NCI-H460 (cell line): ENCODE measurements at places on chromosomes 12 and 14. TPM values are rescaled to one million over a fixed set of nuclear protein-coding genes. Genes with fewer than 3 reads are reported as not detected.
A peak's percentile ranks its signal among the peaks of the same experiment; 100 is the strongest.

CD163L1 gene
- total RNA-seq, result 5.9 and 7.3 TPM in 2 replicates

PLEKHH1 gene
- 9.3 and 12.5 TPM in 2 replicates for total RNA-seq

GRCh38 chr12:685388-685787 is 22.1 kb upstream of the NINJ2 start:
- DNase-seq, result no peak

DNA sequence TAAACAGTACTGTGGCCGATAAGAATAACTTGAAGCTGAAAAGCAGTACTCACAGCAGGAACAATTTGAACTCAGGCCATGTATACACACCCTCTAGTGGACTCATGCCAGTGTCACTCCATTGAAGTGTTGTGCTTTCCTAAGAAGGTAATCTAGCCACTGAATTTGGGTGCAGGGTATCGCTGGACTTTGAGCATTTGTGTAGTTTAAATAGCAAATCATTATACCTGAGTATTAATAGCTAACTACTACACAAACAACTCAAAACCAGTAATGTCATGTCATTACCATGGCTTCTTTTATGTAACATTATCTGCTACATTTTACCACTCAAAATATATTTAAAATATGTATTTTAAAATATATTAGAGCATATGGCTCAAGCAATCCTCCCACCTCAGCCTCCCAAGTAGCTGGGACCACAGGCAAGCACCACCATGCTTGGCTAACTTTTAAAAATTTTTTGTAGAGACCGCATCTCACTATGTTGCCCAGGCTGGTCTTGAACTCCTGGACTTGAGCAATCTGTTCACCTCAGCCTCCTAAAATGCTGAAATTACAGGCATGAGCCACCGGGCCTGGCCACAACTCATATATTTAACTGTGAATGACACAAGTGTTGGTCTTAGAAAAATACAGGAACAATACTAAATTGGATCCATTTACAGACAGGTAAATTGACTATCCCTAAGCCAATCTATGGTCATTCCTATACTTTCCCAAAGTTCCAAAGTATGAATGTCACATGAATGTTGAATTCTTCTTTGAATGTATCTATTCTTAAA is 25.6 kb upstream of the ARID4A start:
- peak; percentile 22 for DNase-seq

DNA sequence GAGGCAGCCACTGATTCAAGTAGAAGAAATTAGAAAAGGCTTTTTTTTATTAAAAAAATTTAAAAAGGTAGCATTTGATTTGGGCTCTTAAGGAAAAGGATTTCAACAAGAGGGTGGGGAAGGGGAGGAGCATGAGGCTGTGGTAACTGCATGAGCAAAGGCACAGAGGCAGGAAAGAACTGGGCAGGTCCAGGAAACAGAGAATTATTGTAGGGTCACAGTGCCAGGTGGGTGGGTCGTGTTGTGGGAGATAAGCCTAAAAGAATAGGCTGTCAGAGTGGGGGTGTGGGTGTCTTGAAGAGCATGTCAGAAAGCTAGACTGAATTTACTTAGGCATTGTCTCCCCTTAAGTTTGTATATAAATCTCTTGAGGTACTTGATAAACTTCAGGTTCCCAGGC is 7.8 kb downstream of the LIMA1 start:
- no peak for DNase-seq

DNA sequence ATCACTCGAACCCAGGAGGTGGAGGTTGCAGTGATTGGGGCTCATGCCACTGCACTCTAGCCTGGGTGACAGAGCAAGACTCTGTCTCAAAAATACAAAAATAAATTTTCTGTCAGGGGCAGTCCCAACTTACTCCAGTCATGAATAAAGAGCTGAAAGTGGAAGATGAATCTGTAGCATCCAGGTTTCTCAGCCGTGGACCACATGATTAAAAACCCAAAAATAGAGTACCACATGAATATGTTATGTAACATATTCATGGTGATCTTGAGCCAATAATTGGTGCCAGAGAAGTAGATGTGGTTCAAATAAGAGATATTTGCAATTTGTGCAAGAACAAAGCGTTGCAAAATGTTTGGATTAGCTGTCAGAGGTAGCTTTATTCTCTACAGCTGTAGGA is 23.1 kb downstream of the SPIC start:
- DNase-seq, result no peak

DNA sequence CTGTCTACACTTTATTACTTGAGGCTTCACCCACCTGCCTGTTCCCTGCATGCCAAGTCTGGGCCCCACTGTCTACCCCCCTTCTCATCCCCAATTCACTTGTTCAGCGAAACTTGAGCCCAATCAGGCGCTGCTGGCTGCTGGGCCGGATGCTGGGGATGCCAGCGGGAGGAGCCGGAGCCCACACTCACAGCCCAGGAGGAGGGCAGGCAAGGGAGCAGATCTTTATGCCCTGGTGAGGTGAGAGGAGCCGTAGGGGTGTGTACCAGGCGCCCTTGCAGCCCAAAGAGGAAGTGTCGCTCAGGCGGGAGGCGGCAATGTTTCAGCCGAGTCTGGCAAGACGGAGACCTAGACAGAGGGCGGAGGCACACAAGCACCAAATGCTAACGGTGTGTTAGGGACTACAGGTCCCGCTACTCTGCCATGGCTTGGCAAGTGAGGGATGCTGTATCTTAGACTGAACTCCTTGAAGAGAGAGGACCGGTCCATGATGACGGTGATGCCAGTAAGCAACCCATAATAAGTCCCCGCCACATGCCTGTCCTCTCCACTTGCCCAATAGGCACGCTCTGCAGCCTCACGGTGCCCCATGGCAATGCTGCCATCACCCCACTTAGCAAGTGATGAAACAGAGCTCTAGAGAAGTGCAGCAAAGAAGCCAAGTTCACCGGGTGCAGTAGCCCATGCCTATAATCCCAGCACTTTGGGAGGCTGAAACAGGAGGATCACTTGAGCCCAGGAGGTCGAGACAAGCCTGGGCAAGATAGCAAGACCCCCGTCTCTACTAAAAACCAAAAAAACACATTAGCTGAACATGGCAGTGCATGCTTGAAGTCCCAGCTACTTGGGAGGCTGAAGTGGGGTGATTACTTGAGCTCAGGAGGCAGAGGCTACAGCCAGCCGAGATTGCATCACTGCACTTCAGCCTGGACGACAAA is 41.6 kb downstream of the LRRC74A start:
- no peak for DNase-seq

DNA sequence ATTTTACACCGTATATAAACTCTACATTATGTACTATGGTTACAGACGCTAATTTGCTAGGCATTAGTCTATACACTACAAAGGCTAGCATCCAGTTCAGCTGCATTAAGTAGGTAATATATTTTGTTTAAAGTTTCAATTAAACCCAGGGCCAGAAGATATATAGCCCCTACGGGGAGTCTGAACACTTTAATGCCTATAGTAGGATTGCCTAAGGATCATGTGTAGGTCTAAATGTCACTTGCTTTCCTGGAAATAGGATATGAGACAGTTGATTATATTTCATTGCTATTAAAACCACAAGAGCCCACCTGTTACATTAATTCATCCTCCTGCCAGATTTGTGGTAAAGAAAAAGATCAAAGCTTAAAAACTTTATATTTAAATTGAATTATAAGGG is 286.9 kb downstream of the TMTC2 start:
- no peak for DNase-seq
